ENCODE measurements at places on chromosomes 2 and 18.
A peak's percentile ranks its signal among the peaks of the same experiment; 100 is the strongest.

DNA sequence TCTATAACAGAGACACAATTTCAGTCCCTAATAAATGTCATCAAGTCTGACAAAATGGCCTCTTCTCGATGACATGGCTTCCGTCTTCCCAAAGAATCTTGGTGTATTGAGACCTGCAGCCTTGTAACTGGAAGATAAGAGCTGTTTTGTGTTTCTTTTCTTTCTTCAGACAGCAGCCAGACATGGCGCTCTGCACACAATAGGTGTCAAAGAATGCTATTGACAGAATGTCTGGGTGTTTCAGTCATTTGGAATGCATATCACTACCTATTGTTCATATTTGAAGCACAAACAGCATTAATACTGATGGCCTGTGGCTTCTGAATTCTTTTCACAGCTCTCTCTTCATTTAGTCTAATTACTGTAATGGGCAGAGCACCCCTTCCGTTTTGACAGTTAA is 344.8 kb downstream of the RPRM start:
- no peak for DNase-seq

- DNase-seq: no peak
These were observed 22.2 kb downstream of the PDIA6 start for GRCh38 chr2:10790228-10790973.

- no peak for DNase-seq
These were observed 20.1 kb downstream of the TANC1 start for GRCh38 chr2:158988501-158988900.

- no peak for DNase-seq
These were observed 820 bp upstream of the MATN3 start for GRCh38 chr2:20013126-20013849.

DNA sequence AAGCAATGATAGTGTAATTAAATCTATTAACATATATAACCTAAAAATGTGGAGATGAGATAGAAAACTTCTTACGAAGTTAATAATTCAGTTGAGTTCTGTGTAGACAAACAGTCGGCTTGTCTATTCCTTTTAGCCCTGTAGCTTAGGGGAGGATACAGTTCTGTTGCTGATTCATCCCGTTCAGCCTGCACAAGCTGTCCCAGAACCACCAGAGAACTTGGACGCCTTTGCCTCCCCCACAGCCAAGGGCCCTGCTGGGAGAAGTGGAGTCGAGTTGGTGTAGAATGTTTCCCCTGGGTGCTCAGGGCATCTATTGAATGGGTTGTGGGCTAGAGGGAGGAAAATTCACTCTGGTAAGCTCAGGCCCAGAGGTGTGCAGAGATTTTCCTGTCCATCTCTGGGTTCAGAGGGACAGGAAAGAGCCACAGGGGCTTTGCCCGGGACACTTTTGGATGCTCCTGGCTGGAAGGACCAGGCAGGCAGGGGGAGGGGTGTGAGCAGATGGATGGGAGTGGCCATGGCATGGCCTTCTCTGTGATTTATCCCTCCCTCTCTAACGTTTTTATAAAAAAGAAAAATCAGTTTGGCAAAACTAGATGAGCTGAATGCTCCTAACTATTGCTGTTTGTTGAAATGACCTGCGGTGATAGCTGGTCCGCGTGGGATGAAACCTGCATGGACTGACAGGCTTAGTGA is 42.8 kb upstream of the GALR1 start:
- DNase-seq: peak; percentile 18

GRCh38 chr2:5316001-5316490 is 376.1 kb upstream of the SOX11 start:
- DNase-seq: no peak

- DNase-seq: no peak
These were observed 36.5 kb upstream of the HPCAL1 start for GRCh38 chr2:10266133-10266620.

DNA sequence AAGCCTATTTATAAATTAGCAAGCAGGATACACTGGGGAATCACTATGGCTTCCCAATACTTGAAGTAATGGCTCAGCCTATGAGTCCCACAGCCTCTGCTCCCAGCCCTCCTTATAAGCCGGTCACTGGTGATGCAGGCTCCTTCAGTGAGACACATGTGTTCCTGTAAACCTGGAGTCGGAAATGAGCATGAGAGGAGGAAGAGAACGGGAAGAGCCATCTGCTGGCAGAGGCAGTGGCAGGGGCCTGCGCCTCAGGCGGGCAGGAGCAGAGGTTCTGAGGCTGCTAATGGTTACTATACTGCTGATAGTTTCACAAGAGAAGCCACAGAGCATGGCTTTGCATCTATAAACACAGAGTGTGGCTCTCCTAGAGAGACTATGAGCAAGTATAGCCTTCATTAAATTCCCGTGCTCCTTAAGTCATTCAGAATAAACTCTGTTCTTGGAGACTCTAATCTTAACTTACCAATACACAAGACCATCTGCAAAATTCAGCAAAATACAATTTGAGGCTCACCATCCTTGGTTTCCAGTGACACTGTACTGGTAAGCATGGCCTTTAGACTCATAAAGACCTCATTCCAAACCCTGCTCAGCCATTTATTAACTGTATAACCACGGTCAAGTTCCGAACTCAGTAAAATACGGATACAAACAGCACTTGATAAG is 63.3 kb downstream of the FBXO15 start:
- DNase-seq: no peak

DNA sequence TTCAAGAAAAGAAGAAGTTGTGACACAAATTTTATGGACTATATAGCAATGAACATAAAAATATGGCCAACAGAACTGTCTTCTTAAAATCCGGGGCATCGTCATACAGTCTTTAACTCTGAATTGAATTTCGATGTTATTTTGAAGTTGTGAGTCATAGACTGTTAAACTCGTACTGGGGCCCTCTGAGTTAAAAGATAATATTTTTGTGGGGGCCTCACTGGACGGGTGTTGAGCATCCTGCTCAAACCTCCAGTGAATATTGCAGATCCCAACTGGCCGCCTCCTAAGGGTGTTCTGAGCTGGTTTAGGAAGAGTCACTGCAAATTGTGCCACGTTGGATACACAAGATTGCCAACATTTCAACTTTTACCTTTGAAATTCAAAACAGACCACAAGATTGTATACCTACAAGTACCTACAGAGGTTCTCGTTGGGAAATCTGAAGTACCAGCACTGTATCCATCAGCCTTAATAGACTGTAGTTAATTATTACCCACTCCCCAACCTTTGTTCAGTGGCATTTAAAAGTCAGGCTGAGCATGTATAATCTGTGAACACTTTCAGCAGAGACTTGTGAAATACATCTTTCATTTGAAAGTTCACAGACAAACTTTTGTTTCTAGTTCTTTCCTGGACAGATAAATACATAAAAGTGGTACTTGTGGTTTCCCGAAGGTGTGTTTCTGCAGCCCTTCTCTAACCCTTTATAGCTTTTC is 27.8 kb downstream of the KLHL23 start:
- no peak for DNase-seq

DNA sequence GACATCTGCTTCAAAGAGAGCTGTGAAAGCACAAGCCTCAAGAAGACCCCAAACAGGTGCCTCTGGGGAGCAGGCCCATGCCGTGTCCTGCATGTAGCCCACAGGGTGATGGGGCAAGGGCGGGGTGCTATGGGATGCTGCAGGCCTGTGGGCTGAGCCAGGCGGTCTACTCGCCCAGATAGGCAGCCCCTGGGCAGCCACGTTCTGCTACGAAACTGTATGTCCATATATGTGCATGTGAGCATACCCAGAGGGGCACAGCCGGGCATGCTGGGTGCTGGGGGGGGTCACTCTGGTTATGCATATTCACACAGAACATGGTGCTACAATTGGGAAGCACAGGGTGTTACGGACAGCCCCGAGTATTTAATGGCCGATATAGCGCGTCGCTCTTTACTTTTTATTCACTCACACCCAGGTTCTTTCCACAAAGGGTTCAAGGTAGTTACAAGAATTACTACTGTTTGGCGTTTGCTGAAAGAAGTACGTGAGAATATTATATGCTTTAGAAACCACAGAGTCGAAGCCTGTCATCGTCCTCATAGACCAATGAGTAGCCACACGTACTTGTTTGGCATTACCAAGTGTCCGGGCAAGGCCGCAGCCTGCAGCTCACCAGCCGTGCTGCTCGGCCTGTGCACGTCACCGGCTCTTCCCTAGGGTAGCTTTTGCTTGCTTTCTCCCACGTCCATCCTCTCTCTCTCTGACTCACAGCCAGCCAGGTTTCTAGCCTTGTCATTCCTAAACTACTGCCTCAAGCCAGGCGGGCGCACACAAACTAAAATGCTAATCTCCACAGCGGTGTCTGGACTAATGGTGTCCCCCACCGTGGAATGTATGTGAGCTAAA is 14.4 kb downstream of the MTERF4 start:
- DNase-seq: no peak

- no peak for DNase-seq
These were observed 1.9 kb downstream of the M1AP start for GRCh38 chr2:74646201-74646600.

- no peak for DNase-seq
These were observed 1233.6 kb upstream of the TMEFF2 start for GRCh38 chr2:193428336-193428818.

- DNase-seq: no peak
These were observed 100.1 kb downstream of the THADA start for GRCh38 chr2:43495727-43496126.

GRCh38 chr2:43343573-43344304 is 117.3 kb upstream of the ZFP36L2 start:
- peak; percentile 95 for DNase-seq

- no peak for DNase-seq
These were observed 113.6 kb downstream of the CELF4 start for GRCh38 chr18:37452015-37452414.

Data from astrocyte of the cerebellum (primary cell).